ENCODE measurements at places on chromosomes 6 and 20.

DNA sequence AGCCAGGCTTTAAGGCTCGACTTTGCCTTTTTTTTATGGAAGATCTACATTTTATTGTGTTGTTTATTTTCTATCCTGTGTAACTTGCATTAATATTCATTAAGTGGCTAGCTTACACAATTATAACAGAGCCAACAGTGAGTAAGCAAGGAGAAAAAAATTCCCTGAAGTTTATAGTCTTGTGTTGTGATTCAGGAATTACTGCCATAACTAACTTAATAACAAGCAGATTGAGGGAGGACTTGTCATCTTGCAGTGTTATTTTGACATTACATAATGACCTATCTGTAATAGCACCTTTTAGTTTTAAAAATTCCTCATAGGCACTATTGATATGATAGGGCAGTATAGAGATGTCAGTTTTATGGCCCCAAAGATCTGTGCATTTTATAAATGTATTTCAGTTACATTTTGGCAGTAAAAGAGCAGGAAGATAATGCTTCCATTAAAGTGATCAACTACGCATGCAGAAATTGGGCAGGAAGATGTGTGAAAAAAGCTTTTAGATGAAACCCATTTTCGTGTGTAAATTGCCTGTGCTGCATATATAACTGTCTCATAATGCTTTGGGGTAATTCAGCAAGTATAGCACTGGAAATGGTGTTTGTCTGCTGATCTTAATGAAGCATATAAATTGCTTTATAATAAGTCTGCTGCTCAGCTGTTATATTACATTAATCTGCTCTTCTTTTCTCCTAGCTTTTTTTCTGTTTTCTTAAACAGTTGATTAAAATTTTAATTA lies 123.0 kb downstream of the SMAP1 start:
- DNase-seq: no peak

DNA sequence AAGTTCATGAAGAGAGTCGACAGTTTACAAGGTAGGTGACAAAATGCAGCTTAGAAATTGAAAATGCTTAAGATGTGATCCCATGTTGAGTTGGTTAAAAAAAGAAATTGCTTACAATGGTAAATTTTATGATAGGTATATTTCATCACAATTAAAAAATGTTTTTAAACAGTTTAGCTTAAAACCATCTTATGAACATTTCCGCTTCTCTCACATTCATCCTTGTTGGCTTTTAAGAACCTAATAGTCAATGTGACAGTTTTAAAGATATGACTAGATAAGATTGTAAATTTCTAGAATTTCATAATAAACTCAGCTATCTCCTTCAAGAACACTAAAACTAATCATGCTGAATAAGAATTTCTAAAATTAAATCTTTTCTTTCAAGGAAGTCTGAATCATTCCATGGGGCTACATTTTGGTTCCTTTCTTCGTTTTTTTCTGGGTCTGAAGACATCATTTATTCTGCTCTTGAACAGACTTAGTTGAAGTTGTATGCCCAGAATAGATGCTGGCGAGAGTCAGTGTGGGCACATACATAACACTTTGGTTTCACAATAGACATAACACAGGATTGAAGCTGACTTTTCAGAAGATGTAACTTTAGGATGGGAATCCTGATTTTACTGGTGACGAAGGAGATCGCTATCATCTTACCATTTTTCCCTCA lies 35.9 kb upstream of the LTV1 start:
- DNase-seq: no peak

DNA sequence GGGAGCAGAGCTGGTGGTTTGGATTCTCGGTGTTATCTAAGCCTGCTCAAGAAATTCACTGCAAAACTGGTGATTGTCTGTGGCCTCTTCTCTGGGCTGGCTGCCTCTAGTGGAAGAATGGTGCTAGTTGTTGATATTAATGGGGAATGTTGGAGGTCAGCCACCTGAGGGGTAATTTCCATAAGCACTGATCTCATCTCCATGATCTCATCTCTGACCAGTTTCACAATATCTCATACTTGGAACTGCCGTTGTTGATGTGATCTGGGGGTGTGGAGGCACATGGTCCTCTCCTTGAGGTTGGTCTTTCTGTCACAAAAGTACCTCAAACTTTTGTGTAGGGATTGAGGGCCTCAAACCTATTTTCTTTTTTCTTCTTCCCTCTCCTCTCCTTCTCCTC lies 102.6 kb downstream of the CD109 start:
- no peak for DNase-seq

DNA sequence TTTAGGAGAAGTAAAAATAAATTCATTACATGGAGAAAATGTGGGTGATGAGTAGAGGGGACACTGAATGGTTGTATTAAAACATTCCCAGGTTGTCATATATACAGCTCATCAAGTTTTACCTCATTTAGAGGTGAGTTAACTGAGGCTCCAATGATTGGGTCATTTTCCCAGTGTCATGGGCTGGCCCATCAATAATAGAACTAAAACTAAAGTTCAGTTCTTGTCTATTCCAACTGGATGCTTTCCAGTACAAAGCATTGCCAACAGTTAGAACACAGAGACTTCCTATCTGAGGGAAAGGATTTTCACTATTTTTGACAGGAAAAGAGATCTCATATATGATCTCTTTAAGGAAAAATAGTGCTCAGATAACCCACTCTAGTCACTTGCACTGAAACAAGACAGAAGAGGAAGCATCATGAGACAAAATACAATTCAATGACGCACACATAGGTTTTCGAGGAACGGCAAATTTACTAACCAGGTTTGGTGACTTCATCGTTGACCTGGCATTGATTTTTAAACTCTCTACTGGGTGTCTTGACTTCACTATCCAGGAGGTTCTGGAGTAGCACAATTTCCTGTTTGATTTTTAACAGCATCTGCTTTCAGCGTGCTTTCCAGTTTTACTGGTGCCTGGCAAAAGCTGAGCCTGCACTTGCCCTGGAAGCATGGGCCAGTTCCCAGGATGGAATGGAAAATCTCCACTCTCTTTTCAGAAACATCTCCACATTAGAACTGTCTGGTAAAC lies 195.5 kb upstream of the FBXL4 start:
- no peak for DNase-seq

DNA sequence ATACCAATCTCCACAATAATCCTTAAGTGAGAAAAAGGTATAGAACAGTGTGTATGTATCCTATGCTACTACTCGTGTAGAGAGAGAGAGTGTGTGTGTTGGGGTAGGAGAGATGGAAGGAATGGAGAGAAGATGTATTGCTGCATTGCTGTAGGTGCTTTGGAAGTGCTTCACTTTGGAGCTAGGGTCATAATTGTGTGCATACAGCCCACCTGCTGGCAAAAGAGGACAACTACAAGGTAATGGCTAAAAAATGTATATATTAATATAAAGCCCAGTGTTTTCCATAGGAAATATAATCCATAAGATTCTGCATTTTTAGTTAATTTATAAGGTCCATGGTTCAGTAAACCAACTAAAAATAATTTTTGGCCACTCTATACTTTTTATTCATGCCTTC lies 36.1 kb downstream of the SERAC1 start:
- no peak for DNase-seq

DNA sequence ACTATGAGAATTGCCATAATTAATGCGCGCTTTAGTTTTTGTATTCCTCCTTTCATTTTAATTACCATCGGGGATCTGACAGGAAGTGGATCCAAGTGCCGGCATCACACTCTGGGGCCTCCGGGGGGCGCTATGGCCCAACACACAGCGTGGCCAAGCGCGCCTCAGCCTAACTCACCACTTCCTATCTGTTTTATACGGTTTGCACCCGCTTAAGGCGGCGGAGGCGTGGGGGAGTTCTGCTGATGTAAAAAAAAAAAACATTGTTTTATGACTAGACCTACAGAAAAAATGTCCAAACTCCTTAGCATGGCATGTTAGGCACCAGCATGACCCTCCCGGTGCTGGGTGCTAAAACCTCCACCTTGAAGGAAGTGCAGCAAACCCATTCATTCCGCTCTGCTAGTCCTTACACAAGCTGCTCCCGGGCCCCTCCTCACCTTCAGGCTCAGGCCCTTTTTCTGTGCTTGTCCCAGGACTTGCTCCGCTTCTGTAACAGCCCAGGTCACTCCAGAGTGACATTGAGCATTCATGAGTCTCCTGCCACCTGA lies 4.5 kb upstream of the EBF4 start:
- peak; percentile 24 for DNase-seq

- peak; percentile 98 for DNase-seq
Observed at GRCh38 chr20:50415516-50416268, 94.5 kb upstream of the PTPN1 start.

GRCh38 chr6:41734666-41735426 lies 562 bp downstream of the TFEB start:
- DNase-seq: peak; percentile 64

GRCh38 chr6:112408522-112408921 lies 61.4 kb downstream of the RFPL4B start:
- DNase-seq: no peak

DNA sequence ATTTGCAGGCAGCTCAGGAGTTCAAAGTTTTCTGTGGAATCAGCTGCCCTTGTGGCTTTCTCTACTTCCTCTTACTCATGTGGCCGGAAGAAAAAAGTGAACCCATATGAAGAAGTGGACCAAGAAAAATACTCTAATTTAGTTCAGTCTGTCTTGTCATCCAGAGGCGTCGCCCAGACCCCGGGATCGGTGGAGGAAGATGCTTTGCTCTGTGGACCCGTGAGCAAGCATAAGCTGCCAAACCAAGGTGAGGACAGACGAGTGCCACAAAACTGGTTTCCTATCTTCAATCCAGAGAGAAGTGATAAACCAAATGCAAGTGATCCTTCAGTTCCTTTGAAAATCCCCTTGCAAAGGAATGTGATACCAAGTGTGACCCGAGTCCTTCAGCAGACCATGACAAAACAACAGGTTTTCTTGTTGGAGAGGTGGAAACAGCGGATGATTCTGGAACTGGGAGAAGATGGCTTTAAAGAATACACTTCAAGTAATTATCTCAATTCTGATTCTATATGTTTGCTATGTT lies 1.1 kb downstream of the MGME1 start:
- DNase-seq: no peak

- no peak for DNase-seq
Observed at GRCh38 chr6:12572896-12573827, 143.4 kb upstream of the PHACTR1 start.
